NCI-H146 (cell line): ENCODE measurements at places on chromosomes 12 and 14.

DNA sequence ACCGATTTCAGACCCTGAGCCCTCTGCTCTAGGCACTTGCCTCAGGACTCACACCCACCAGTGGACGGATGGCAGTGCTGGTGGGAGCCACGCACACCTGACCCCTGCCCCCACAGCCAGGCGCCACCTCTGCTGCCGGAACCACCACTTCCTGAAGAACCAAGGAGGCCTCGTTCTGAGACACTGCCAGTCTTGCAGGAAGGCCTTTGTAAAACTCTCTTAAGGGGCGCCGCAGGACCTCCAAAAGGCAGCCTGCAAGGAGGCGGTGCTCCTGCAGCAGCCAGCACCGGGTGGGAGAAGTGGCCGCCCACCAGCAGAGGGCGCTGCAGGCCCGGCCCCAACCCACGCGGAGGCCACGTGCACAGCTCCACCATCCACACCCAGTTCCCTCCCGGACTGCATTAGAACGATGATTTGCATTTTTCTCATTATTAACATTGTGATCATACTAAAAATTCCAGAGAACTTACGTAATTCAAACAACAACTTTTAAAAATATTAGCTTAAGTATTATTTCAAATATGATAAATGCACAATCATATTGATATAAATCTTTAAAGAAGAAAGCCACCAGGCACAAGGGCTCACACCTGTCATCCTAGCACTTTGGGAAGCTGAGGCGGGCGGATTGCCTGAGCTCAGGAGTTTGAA, 12.8 kb downstream of the STX2 start:
- no peak for DNase-seq

DNA sequence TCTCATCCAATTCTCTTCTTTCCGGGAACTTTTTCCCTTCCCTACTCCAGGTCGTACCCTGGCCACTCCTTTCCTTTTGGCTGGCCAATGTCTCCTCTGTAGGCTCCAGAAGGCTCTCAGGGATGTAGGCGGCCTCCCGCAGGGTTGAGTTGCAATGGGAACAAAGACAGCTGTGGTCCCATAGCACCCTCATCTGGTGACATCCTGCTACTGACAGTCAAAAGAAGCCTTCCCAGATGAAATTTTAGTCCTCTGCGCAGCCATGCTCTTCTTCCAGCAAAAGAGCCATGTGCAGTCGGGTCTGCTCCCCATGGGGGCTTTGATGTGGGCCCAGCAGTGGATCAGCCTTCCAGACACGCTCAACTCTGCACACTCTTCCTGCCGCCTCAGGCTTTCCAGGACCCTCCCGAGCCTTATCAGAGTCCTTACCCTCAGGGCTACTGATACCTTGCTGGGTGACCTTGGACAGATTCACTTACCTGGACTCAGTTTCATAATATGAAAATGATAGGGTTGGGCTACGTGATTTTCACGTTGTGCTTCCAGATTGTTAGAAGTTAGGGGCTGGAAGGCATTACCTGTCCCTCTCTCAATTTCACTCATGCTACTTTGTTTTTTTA, 5.5 kb upstream of the CELA1 start:
- DNase-seq = peak; percentile 77

GRCh38 chr14:79363291-79363690, 848.0 kb downstream of the DIO2 start:
- DNase-seq = no peak

GRCh38 chr12:27800819-27801218, 20.8 kb upstream of the MANSC4 start:
- DNase-seq = no peak

GRCh38 chr14:46215801-46216200, 435.8 kb downstream of the RPL10L start:
- no peak for DNase-seq

GRCh38 chr12:56079723-56080555, at the start of gene ERBB3:
TSS of gene ERBB3 (plus strand) at chr12:56080165. CDS start at chr12:56080301, 136 bp downstream.
- DNase-seq = peak; percentile 74

GRCh38 chr14:22699801-22700564, 55.8 kb upstream of the OR6J1 start:
- DNase-seq = no peak

DNA sequence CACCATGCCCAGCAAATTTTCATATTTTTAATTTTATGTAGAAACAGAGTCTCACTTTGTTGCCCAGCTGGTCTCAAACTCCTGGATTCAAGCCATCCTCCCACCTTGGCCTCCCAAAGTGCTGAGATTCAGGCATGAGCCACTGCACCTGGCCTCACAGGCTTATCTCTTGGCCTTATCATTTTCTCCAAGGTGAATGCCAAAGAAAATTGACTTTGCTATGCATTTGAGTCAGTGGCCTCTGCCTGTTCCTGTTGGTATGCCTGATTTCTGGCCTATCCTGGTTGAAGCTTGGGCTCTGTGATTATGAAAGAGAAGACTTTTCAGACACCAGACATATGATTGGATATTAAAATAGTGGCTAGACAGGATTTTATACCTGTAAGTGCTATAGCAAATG, 34.2 kb downstream of the MANSC1 start:
- DNase-seq = no peak

GRCh38 chr14:39315859-39316444, 82.2 kb downstream of the MIA2 start:
- no peak for DNase-seq
